CD4-positive, alpha-beta T cell treated with Interleukin-6 at 100 ng/mL for 8 hours (primary cell): ENCODE measurements at places on chromosomes 6 and 20.
A peak's percentile ranks its signal among the peaks of the same experiment; 100 is the strongest.

GRCh38 chr6:140160909-140161308 is 786.5 kb upstream of the CITED2 start:
- DNase-seq: no peak

DNA sequence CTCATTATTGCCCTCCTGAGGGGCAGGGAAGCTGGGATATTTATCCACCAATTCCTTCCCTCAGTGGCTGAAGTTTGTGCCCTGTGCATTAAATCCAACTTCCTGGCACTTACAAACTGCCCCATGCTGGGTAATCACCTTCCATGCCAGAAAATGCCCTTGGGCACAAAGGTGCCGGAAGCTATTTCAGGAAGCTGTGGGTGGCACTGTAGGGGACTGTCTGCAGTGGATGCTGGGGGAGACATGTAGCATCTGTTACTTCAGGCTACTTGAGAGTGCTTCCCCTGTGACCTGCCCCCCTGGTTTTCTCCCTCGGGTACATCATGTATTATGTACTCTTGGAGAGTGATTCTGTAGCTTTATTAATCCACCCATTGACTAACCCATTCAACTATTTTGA is 24.7 kb upstream of the RALGAPA2 start:
- no peak for DNase-seq

DNA sequence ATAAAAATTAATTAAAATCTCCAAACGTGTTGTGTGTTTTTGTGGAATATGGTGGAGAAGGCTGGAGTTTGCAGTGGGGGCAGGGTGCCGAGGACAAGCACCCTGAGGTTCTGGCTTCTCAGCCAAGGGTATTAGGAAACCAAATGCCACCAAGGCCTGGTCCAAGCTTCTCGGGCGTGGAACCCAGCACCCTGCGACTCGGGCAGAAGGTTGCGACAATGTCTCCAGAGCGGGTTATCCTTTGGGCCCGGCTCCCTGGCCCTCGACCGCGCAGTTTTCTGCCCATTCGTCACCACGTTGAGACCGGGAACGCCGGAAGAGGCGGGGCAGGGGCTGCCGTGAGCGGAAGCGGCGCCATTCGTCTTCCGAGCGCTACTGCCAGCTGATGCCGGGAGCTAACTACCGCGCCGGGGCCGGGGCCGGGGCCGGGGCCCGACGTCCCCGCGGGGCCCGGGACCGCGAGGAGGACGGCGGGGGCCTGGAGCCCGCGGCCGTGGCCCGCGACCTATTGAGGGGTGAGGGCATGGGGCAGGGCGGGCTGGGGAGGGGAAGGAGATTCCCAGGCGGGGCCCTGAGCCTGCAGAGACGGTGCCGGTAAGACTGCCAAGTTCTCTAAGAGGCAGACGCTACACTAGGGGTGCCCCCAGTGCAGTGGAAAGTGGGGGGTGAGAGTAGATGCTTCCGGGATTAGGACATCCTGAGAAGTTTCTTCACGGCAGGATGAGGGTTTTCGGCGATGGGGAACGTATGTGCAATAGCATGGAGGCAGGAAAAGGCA is at the start of gene RRP36:
TSS of gene RRP36 (plus strand) at position 354 of the 778 bp plus-strand sequence. CDS start at position 386, 32 bp downstream.
- DNase-seq: peak; percentile 63

DNA sequence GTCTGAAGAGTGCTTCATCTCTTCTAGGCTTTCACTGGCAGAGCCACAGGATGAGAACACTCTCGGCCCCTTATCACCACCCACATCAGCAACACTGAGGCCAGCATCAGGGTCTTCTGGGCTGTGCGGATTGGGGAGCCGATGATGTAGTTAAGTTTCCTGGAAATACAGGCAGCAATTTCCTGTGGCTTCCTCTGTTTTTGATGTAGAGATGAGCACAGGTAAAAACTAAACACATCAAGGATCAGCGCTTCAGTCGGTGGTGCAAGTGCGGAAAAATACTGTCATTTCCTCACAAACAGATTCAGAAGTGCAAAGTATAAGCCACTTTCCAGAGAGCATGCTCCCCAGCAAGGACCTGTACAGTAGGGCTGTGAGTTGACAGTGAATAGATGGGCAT is 62.6 kb downstream of the BACH2 start:
- DNase-seq: peak; percentile 81

- DNase-seq: no peak
Observed at GRCh38 chr6:76615395-76615794, 542.9 kb upstream of the IMPG1 start.

- DNase-seq: no peak
Observed at GRCh38 chr6:43547222-43547621, 28.6 kb downstream of the XPO5 start.

DNA sequence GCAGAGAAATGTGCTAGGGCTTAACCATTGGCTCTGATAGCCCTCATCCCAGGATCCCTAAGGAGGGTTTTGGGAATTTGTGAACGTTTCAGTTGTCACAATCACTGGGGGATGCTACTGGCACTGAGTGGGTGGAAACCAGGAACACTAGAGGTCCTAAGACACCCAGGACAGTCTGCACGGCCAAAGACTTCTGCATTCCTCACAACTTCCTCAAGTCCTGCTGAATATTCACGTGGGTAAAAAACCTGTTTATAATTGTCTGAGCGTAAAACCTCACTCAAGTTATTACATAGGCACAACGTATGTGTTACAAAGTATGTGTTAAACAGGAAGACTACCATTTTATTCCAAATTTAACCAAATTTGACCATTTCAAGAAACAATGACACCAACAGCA is 52.4 kb downstream of the GMDS start:
- DNase-seq: no peak

DNA sequence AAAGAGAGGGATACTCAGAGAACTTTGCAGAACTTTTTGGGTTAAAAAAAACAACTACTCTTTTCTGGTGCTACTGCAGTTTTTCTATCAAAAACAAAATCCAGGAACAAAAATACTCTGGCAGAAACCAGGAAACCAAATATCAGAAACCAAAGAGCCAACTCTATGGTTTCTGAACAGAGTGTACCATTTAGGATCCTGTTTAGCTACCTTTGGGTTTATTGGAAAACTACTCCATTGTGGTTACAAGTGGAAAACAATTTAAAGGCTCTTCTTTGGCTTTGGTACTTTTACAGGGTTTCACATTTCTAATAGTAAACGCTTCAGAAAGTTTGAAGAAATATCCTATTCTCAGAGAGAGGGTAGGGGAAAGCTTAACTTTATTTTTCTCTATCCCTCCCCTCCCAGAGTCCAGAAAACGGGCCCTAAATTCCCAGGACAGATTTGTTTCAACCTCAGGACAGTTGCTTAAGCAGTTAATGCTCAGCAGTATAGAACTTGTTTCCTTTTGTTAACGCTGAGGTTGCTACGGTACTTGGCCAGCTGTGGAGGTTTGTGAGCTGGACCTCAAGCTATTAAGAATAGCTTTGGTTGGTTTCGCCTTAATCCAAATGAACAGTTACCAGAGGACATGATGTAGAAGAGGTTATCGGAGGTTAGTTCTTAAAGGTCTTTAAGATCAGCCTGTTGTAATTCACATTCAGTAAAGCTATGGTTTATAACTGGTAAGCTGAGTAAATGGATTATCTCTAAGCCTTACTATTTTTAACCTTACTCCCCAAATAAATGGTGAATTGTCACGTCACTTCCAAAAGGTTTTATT is 47.9 kb downstream of the FOXO3 start:
- DNase-seq: no peak

DNA sequence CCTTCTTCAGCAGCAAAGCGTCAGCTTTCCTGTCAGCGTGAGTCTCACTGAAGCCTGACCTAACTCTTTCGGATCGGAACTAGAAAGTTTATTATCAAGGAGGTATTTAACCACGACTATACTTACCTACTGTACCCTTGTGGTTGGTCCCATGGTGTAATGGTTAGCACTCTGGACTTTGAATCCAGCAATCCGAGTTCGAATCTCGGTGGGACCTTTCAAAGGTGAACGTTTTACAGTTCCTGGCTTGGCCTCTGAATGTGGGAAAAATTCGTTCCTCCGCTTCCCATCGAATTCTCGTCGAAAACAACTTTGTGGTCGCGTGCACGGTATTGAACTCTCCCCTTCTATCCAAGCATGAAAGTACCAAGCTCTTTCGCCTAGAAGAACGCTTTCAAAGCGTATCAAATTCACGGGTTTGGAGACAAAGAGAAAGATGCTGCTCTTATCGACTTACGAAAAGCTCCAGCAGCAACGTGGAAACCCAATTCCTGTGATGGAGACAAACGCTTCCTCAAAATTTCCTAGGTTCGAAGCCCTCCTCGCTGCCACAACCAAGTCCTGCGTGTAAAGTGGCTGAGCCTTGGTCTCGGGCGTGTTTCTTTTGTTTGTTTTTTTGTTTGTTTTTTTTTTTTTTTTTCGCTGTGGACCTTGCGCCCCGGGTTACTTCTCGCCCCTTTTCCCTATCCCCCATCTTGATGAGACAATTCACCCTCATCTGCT is 63.7 kb downstream of the GPX5 start:
- DNase-seq: no peak

DNA sequence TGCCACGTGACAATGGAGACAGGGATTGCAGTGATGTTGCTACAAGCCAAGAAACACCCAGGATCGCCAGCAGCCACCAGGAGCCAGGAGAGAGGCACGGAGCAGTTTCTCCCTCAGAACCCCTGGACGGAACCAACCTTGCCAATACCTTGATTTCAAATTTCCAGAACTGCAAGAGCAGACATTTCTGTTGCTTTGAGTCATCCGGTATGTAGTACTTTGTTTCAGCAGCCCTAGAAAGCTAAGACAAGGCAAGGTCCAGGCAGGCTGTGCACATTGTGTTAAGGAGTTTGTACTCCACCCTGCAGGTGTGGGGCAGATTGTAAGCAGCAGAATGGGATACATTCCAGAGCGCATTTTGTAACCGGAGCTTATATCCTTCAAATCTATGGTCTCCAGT is 48.3 kb downstream of the TRERF1 start:
- no peak for DNase-seq

GRCh38 chr6:36340618-36341454 is 4.1 kb upstream of the BNIP5 start:
- DNase-seq: peak; percentile 63

- no peak for DNase-seq
Observed at GRCh38 chr6:14861491-14861943, 384.4 kb upstream of the JARID2 start.

- no peak for DNase-seq
Observed at GRCh38 chr20:34713194-34713943, 9.2 kb downstream of the TP53INP2 start.

- DNase-seq: no peak
Observed at GRCh38 chr6:5753209-5753608, 253.5 kb downstream of the NRN1 start.

DNA sequence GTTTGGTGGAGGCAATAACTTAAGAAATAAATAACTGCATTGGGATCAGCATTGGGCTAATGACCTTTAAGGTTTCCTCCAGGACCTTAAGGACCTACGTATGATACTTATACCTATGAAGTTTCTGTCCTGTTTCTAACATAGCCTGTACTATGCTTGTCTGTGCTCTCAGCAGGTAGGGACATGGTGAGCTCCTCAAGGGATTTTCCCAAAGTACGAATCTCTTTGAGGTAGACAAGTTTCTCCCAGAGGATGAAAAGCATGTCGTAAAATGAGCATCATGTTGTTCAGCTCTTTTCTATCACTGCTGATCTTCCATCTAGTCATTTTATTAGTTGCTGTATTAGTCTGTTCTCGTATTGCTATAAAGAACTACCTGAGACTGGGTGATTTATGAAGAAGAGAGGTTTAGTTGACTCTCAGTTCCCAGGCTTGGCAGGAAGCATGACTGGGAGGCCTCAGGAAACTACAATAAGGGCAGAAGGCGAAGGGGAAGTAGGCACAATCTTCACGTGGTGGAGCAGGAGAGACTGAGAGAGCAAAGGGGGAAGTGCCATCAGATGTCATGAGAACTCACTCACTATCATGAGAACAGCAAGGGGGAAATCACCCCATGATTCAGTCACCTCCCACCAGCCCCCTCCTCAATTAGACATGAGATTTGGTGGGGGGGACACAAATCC is 77.8 kb upstream of the TGM3 start:
- no peak for DNase-seq

DNA sequence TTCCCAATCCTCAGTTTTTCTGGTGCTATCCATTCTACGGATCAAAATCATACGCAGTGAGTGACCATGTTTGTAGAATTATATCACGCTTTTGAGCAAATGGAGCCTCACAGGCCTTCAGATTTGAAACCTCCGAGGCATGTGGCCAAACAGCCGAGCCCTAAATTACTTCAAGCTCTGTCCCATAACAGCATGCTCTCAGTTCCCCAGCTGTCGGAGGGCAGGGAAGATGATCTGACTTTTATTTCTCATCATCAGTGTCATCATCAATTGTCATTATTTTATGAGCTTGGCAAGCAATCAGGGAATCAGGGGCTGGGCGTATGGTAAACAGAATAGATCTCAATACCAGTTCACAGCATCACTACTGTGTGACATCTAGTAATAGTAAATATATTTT is 73.2 kb downstream of the PSMG4 start:
- DNase-seq: no peak

DNA sequence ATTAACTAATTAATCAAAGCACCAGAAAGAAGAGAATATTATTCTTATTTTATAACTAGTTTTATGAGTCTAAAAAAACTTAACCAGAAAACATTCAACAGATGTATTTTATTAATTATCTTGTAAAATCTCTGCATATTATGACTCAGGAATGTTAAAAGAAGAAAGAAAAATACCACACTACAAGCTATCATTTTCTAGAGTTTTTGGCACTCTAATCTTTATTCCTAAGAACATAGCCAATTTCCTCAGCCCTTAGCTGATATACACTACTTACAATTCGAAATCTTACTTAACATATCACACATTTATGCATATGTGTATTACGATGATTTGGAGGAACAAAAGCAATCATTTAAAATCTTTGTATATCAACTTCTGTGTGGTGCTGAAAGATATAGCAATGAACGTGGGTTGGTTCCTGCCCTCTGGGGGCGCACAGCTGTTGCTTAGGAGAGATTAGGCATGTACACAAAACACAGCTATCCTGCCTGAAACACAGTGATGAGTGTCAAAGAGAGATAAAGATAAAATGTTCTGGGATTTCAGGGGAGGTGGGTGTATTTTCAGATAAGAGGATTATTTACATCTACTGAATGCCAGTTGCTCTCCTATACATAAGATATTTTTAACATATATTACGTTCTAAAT is 404.5 kb downstream of the SYNE1 start:
- DNase-seq: no peak

DNA sequence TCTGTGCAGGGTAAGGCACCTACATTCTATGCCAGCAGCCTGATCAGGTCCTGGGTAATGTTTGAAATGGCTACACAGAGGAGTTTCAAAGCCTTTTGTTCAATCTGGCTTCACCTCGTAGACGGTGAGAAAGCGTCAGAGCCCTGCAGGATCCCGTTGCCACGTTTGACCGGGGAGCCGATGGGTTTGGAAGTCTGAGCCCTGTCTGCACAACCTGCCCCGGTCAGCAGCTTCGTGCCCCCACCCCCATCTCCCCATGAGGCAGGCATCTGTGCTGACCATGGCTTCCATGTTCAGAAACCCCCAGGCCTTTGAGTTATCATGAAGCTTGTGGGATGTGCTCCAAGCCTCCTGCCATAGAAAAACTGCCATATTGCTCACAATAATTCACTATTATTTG is 63.9 kb downstream of the PTPN1 start:
- no peak for DNase-seq

DNA sequence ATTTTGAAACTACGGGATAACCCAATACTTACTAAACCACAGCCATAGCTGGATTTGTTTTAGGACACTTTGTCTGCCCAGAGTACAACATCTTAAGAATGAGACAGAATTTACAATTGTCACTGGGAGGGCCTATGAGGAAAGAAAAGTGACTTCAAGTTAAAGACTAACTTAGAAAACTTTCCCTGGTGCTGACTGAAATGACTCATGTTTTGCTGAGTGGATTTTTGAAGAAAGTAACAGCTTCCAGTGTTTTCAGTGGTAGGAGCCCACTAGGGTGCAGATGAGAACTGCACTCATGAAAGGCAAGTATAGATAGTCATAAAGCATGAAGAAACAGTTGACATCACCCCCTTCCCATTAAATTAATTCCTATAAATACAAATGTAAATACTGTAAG is 988.2 kb upstream of the MAP3K7 start:
- no peak for DNase-seq
